ENCODE measurements at places on chromosomes 12 and 14. TPM values are rescaled to one million over a fixed set of nuclear protein-coding genes. Genes with fewer than 3 reads are reported as not detected.

FGF6 gene
- not detected for polyA plus RNA-seq

GRCh38 chr12:121468499-121468801, 68.5 kb downstream of the RNF34 start:
- H3K27ac ChIP-seq: no peak overlapping the region
- H3K4me1 ChIP-seq: peaks cover 14% of the 10 kb centered on the region
- no peak overlapping the region for H3K4me3 ChIP-seq
- no peak for DNase-seq
- no peaks in the 10 kb centered on the region for H3K27me3 ChIP-seq

DNA sequence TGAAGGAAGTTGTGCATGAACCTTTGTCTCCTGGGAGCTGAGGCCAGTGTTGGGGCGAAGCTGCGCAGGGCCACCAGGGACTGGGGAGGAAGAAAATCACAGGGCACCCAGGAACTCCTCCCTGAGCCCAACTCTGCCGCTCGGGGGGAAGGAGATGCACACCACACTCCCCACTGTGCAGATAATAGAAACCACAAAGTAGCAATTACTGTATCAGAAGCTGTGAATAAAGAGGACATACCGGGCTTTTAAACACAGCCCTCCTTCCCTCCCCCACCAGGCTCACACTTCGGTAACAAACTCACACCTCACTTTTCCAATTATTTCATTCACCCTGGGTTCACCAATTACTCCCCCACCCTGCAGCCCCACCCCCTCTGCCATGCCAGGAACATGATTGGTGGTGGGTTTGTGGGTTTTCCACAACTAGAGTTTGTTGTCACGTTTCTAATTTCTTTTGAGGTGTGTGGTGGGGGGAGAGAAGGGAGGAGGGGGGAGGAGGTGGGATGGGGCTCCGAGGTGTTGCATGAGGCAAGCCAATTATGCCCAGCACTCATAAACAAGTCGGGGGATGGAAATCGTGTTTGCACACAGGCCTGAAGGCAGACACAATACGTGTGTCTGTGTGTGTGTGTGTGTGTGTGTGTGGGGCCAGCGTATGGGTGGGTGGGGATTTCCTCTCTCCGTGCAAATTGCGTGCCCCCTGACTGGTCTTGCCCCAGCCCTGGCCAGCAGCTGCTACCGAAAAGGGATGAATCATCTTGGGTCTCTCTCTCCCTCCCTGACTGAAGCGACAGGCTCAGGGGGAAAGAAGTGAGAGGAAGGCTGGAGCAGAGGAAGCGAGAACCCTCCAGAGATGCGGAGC, 103.3 kb downstream of the RBM19 start:
- H3K4me1 ChIP-seq: no peaks in the 10 kb centered on the region
- no peak overlapping the region for H3K4me3 ChIP-seq
- no peak for DNase-seq
- no peaks in the 10 kb centered on the region for H3K27me3 ChIP-seq
- no peak overlapping the region for H3K27ac ChIP-seq

DNA sequence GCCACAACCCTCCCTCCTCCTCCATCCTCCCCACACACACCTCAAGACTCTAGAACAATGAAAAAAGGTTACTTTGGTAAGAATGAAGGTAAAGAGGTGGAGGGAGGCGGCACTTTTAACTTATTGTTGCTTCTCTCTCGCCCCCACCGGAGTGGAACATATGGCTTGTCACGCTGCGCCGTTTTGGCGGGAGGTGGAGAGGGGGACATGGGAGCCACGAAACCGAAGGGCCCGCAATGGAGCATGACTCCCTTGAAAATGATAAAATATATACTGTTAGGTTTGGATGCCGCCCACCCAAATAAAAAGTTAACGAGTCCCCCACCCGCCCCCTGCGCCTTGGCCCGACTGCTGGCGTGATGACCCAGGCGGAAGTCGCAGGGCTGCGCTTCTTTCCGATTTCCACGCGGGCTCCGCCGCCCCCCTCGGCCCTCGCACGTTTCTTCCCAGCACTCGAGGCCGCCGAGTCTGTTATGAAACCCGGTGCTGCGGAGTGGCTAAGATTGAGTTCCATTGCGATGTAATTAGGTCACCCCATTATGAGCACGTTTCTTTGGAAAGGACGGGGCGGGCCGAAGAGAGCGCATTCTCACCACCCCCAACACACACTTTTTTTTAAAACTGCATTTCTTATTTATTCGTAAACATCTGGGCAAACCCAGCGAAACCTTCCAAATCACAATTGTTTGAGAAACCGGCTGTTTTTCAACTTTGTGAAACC, 1.4 kb upstream of the ZFP36L1 start:
- no peaks in the 10 kb centered on the region for H3K27me3 ChIP-seq
- peaks cover 26% of the 10 kb centered on the region for H3K4me1 ChIP-seq
- H3K36me3 ChIP-seq: no peaks in the 10 kb centered on the region

GRCh38 chr12:93789767-93790166, 112.6 kb downstream of the CRADD start:
- no peak for DNase-seq
- no peaks in the 10 kb centered on the region for H3K27me3 ChIP-seq
- no peak overlapping the region for H3K4me3 ChIP-seq
- no peaks in the 10 kb centered on the region for H3K36me3 ChIP-seq
- H3K4me1 ChIP-seq: peaks cover 27% of the 10 kb centered on the region

DNA sequence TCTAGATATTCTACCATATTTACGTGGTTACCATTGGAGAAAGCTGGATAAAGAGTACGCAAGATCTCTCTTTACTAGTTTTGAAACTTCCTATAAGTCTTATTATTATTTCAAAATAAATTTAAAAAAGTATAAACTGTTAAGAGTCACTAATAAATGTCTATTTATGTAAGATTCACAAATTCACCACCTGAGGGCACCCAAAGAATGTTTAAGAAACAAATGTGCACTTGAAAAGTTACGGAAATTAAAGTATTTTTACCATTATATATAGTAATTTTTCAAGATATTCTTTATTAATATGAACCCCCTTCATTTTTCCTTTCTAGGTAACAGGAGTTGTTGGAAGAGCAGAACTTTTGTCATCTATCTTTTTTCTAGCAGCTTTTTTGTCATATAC, 11.9 kb downstream of the TMTC3 start:
- no peak overlapping the region for H3K4me3 ChIP-seq
- peaks cover 9% of the 10 kb centered on the region for H3K36me3 ChIP-seq
- H3K4me1 ChIP-seq: peaks cover 8% of the 10 kb centered on the region
- no peak overlapping the region for H3K27ac ChIP-seq
- DNase-seq: peak; percentile 2
- H3K27me3 ChIP-seq: no peaks in the 10 kb centered on the region
